ENCODE measurements at places on chromosomes 2 and 18. TPM values are rescaled to one million over a fixed set of nuclear protein-coding genes. Genes with fewer than 3 reads are reported as not detected.

DNA sequence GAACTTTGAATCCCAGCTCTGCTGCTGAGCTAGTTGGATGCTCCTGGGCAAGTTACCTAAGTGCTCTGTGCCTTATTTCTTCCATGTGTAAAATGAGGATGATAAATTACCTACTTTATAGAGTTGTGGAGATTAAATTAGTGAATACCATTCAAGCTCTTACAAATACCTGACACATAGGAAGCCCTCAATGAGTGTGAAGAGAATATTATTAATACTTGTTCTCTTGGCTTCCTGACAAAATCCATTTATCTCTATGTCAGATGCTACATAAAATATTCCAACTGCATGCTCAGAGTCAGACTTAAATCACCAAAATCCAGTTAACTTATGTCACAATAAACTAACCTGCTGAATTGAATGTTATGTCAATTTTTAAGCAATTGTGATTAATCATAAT, 42.9 kb upstream of the CCBE1 start:
- DNase-seq = no peak

DNA sequence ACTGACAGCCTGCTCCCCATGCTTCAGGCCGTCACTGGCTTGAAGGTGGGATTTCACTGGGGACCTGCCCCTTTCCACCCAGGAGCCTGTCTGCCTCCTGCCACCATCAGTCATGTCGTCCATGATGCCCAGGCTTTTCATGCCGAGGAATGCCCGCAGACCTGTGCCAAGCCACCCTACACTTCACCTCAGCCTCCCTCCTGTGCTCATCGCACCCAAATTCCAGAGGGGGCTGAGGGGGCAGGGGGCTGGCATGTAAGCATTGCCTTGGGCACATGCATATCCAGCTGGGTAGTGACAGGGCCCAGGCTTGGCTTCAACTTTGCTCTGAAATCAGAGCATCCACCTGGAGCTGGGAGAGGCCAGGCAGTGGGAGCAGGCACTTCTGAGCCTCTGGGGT, 20.9 kb upstream of the RPRM start:
- DNase-seq = no peak

- DNase-seq = no peak
Measured at GRCh38 chr2:69493268-69493667, 56.0 kb upstream of the NFU1 start.

DNA sequence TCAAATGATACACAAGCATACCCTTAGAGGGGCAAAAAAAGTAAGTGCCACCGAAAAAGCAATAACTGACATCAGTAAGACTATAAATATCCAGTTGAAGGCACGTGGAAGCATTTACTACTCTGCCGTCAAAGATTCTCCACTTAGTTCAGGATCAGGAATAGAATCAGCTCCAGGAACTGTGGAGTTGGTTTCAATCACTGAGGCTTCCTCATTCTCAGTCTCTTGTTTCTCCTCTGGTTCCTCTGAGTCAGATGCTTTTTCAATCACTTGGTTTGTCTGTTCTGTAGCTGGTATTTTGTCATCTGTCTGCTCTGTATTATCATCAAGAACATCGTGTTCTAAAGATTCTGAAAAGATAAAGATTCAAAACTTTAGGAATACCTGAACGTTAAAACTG, 72.2 kb downstream of the LNPK start:
- DNase-seq = no peak

DDX1 gene
- 117 TPM for total RNA-seq

DNA sequence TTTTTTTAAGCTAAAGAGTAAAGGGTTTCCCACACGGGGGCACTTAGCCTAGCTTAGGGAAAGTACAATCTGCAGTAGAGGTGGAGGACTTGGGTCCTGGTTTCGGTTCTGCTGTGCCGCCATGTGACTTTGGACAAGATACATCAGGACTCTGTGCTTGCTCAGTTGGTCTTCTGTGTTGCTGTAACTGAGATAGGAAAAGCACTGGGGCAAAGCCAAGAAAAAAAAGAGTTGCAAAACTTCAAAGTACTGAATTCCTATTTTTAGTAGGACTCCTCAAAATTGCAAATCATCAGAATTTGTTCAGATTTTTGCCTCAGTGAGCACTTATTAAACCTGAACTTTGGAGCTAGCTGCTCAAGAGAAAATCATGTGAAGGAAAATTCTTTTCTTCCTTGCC, 96.3 kb upstream of the STON1 start:
- no peak for DNase-seq

- DNase-seq = no peak
Measured at GRCh38 chr2:228590681-228591080, 409.2 kb upstream of the SPHKAP start.

SLC25A52 gene
- not detected for total RNA-seq

- DNase-seq = no peak
Measured at GRCh38 chr2:232793271-232793670, 16.9 kb upstream of the KCNJ13 start.

SAP130 gene
- total RNA-seq = 29.5 TPM

GRCh38 chr2:145106293-145106692, 586.4 kb upstream of the ZEB2 start:
- DNase-seq = no peak

GRCh38 chr2:235343869-235344268, 150.0 kb upstream of the AGAP1 start:
- DNase-seq = no peak

DNA sequence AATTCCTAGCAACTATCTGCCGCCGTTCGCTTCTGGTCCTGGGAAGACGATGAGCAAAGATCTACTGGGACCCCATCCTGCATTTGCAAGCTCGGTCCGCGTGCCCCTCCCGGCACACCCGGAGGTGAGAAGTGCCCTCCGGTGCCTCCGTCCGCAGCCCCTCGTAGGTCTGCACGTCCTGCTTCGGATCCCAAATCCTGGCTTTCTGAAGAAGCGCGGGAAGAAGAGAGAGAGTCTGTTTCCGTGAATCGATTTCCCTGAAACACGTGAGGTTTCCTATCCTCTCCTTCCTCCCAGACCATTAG, 5.0 kb upstream of the OSR1 start:
- DNase-seq = no peak

DNA sequence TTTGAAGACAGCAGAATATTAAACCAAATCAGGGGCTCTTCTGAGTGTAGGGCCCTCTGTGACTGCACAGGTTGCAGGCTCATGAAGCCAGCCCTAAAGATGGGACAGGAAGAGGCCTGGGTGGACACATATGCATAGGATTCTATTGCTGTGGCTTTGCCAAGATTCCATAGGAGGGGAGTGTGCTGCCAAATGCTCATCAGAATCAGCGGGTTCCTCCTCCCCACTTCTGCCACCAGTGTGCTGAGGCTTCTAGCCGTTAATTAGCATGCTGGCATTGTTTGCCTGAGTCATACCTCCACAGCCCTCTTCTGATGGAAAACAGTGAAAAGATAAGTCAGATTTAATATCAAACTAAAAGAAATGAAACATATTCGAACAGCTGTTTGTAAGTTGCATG, 103.9 kb upstream of the TMEFF2 start:
- no peak for DNase-seq

DNA sequence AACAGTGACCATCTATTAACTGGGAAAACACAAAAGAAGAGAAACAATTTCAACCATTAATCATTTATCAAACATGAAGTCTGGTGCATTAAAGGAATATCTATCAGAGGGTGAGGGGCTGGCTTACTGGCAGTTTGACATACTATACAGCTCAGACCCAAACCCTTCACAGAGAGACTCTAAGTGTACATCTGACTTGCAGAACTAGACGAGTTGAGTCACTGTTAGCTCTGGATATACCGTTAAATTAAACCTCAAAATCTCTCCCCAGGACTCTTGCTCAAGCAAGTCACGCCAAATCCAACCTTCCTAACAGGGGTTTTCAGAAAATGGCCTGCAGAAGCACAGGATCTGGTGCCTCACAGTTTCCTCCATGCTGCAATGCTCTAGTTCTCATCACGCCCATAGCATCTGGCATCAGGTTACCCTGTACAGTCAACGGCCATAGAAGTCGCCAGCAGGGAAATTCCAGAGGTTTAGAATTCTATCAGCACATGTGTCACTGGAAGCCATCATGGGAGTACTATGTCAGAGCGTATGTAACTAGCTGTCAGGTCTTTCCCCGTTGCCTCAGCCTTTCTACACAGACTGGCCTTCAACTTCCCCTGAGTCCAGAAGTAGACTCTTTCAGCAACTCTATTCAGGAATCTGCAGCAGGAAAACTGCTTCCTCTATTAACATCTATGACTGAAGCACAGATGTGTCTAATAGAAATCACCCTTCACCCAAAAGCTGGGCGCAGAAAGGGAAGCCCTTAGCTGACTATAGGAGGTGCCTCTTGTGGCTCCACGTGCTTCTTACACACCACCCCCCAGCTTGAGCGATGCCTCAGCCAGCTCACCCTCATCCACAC, 9.3 kb downstream of the TGOLN2 start:
- DNase-seq = no peak

PDE1A gene
- 0.12 TPM for total RNA-seq

CBLN2 gene
- total RNA-seq = not detected

DNA sequence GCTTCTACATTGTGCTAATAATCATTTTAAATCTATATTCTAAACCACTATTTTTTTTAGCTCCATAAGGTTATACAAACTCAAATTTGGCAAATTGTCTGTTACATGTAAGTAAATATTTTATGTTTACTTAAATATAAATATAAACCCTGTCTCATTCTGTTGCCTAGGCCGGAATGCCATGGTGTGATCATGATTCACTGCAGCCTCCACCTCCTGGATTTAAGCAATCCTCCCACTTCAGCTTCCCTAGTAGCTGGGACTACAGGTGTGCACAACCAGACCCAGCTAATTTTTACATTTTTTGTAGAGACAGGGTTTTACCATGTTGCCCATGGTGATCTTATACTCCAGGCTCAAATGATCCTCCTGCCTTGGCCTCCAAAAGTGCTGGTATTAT, 124.7 kb downstream of the MEIS1 start:
- no peak for DNase-seq

WIPF1 gene
- 0.59 TPM for total RNA-seq

GRCh38 chr2:182047544-182047943, 61.9 kb downstream of the PPP1R1C start:
- no peak for DNase-seq

ITPRIPL1 gene
- total RNA-seq = 12.4 TPM

- DNase-seq = no peak
Measured at GRCh38 chr2:129829588-129829987, 149.9 kb upstream of the RAB6C start.

DNA sequence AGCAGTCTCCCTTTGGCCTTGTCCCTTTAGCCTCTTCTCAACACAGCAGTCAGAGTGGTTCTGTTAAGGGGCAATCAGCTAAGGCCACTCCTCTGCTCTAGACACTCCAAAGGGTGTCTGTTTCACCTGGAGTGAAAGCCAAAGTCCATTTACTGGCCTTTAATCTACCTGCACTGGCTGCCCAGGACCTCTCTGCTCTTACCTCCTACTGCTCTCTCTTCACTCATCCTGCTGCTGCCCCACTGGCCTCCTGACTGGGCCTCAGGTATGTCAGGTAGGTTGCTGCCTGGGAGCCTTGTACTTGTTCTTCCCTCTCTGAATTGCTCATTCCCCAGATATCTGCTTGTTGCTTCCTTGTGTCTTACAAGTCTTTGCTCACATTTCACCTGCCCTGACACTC, 68.2 kb downstream of the PIKFYVE start:
- DNase-seq = no peak

DNA sequence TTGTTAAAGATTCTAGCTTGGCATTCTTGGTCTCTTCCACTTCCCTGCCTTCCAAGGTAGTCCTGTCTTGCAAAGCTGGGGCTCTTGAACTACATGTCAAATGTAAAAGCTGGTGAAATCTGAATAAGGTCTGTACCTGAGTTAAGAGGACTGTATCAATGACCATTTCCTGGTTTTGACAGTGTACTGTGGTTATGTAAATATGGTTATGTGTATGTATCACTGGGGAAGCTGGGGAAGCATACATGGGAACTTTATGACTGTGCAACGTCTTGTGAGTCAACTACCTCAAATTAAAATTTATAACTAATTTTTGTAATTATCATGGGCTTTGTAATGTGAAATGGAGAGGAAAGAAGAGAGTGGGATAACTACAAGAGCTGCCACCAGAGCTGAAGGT, 81.7 kb downstream of the COL4A4 start:
- no peak for DNase-seq

DNA sequence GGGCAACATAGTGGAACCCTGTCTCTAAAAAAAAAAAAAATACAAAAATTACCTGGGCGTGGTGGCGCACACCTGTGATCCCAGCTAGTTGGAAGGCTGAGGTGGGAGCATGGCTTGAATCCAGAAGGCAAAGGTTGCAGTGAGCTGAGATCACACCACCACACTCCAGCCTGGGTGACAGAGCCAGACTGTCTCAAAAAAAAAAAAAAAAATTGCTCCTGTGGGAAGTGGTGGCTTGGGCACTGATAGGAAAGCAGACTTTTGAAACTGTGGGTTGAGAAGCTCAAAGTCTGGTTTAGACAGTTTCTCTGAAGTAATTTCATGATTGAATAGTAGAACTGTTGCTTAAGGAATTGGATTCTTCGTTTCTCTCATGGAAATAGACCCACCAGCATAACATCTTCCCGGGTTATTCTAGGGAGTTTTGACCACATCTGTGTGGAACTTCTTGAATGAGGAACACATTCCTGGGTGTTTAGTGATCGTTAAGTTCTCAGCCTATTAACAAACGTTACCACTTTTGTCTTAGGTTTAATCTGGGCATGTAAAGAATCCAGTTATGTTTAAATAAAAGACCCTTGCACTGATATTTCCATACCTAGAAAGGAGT, 33.5 kb downstream of the GRHL1 start:
- DNase-seq = no peak

Data from HCT116 (cell line).